ENCODE measurements at places on chromosomes 12 and 14. TPM values are rescaled to one million over a fixed set of nuclear protein-coding genes. Genes with fewer than 3 reads are reported as not detected.

DNA sequence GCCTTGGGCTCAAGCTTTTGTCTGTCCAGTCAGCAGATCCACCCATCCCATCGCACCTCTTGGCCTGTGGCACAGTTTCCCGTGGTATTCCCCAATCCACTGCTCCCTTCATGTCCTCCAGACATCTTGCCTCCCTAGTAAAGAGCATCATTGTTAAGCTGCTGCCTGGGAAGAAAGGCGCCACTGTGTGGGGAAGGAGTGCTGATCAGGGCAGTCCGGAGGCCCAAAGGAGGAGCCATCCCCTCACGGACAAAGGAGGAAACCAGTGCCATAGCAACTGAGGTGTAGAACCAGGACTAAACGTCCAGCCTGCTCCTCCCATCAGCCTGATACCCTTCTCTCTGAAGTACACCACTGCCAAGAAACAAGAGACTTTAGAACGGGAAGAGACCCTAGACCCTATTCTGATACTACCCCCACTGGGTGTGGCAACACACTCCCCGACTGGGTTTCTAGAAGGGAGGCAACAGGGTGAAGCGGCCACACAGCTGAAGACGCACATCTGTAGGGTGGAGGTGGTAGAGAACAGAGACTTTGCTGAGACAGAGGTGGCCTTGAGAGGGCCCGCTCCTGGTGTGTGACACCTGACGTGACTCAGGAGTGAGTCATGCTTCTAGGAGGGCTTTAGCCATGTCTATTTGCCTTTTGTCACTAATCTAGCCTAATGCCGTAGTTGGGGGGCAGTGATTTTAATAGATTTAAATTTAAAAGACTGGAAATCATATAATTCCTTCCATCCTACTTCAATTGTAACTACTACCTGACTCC lies 185.0 kb downstream of the DPF3 start:
- DNase-seq: no peak

DNA sequence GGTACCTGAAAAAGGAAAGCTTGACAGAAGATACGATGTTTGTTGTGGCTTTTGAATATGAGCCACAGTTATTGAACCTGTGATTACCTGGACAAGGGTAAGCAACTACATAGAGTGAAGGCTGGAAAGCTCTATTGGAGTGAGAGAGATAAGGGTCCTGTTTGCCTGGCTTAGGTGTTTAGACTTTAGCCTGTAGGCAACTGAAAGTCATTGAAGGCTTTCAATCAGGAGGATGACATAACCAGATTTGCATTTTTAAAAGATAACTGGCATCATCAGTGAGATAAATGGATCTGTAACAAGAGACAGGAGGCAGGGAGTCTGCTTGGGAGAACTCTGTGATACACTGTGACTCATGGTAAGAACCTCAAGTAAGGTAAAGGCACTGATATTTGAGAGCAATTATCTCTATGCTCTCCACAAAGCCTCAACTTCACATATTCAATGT lies 128.9 kb upstream of the SOX5 start:
- peak; percentile 36 for DNase-seq

The RHOJ gene
- 29.6 TPM for total RNA-seq

- peak; percentile 94 for DNase-seq
Measured at GRCh38 chr14:91237219-91237618, 7.3 kb downstream of the GPR68 start.

The AKAP3 gene
- 1.4 TPM for total RNA-seq

- no peak for DNase-seq
Measured at GRCh38 chr14:72788255-72788654, 105.6 kb downstream of the DPF3 start.

The ANG gene
- 5.2 TPM for total RNA-seq

The KCNH5 gene
- 0.48 TPM for total RNA-seq

- DNase-seq: no peak
Measured at GRCh38 chr12:30930238-30930637, 3.7 kb downstream of the TSPAN11 start.

DNA sequence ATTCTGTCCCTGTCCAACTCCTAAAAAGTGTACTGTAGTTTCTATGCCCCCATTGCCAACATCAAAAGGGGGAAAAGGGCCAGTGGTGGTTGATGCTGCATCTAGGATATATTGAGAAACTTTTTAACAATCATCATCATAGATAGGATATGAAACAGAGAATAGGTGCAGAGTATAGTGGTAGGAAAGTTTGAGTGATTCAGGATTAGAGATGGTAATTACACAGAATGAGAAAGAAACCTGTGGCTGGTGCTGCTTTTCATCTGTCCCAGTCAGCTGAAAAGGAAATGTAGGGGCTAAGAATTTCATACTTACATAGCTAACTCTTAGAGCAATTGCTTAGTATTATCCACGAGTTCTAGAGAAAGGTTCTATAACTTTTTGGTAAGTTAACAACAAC lies 67.6 kb downstream of the GTF2A1 start:
- no peak for DNase-seq

The ENDOU gene
- not detected for total RNA-seq

GRCh38 chr12:131927110-131928079 lies 1.7 kb upstream of the PUS1 start:
- no peak for DNase-seq

GRCh38 chr14:61602733-61603077 lies 92.6 kb upstream of the HIF1A start:
- peak; percentile 56 for DNase-seq

The ARMH4 gene
- total RNA-seq: 22.7 TPM

The SMCO2 gene
- 0.32 TPM for total RNA-seq

The DNAI7 gene
- total RNA-seq: 0.23 TPM

DNA sequence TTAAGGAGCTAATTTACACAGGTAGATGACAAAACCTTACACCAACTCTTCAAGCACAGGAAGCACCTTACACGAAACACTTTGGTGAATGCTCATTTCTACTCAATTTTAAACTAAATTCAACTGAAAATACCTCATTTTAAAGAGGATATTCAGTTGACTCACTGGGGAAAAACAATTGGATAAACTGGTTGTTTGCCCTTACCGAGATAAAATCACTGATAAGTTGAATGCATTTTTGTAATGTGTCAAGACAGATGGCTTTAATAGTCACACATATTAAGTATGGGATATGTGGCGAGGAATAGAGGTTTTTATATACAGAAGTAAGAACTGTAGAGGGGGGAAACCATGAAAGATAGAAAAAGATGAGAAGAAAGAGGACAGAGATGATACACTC lies 105.4 kb downstream of the HMGA2 start:
- no peak for DNase-seq

DNA sequence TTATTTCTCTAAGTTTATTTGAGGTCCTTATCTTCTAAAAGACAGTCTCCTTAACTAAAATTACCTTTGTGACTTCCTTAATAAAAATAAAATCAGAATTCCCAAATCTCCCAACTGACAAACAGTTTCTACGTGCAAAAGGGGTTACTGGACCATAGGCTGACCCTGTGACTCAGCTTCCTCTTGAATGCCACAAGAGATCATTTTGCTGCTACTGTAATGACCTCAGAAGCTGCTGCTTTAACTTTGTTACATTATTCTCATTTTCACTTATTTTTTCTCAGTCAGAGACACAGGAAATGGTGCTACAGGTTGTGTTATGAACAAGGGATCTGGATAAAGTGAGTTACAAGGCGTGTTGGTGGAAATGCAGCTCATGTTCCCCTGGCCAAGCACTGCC lies 132.2 kb upstream of the TMTC2 start:
- DNase-seq: peak; percentile 12

The NFE2 gene
- total RNA-seq: 0.29 TPM

GRCh38 chr14:50230401-50230700 lies 1.0 kb downstream of the SOS2 start:
- DNase-seq: no peak
